ENCODE measurements at places on chromosomes 5 and 9. TPM values are rescaled to one million over a fixed set of nuclear protein-coding genes. Genes with fewer than 3 reads are reported as not detected.

DNA sequence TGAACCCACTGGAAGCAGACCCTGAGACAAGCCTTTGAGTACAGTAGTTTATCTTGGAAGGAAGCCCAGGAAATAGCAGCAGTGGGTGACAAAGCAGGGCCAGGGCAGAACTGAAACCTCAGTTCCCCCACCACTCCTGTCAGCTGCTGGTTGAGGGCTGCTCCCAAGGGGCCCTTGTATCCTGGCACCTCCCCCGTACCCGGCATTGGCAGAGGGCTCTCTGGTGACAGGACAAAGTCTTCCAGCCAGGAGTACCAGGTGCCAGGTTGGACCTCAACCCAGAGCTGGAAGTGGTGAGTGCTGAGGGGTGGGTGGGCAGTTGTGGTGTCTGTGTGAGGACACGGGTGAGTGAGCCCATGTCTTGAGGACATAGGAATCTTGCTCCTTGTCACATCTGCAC, 123.3 kb downstream of the PHF2 start:
- no peaks in the 10 kb centered on the region for H3K27me3 ChIP-seq
- H3K4me1 ChIP-seq: no peaks in the 10 kb centered on the region
- DNase-seq: no peak
- no peaks in the 10 kb centered on the region for H3K36me3 ChIP-seq

- H3K27ac ChIP-seq: no peak overlapping the region
- H3K36me3 ChIP-seq: no peaks in the 10 kb centered on the region
- no peaks in the 10 kb centered on the region for H3K27me3 ChIP-seq
These were observed 141.5 kb downstream of the GABRG2 start for GRCh38 chr5:162209005-162209605.

TMEM215 gene
- total RNA-seq: not detected

OR1Q1 gene
- not detected for total RNA-seq

LYSMD3 gene
- total RNA-seq: 19.5 TPM

NEUROG1 gene
- not detected for total RNA-seq
